ENCODE measurements at places on chromosomes 11 and 22.

GRCh38 chr22:22663861-22664800 lies 19.7 kb downstream of the GGTLC2 start:
- no peak for DNase-seq

GRCh38 chr11:6871278-6871677 lies 5.1 kb upstream of the OR10A4 start:
- no peak for DNase-seq

GRCh38 chr22:42492323-42492690 lies 27.3 kb downstream of the RRP7A start:
- no peak for DNase-seq

- no peak for DNase-seq
These were observed 945.3 kb downstream of the LRRC4C start for GRCh38 chr11:40514124-40514523.

DNA sequence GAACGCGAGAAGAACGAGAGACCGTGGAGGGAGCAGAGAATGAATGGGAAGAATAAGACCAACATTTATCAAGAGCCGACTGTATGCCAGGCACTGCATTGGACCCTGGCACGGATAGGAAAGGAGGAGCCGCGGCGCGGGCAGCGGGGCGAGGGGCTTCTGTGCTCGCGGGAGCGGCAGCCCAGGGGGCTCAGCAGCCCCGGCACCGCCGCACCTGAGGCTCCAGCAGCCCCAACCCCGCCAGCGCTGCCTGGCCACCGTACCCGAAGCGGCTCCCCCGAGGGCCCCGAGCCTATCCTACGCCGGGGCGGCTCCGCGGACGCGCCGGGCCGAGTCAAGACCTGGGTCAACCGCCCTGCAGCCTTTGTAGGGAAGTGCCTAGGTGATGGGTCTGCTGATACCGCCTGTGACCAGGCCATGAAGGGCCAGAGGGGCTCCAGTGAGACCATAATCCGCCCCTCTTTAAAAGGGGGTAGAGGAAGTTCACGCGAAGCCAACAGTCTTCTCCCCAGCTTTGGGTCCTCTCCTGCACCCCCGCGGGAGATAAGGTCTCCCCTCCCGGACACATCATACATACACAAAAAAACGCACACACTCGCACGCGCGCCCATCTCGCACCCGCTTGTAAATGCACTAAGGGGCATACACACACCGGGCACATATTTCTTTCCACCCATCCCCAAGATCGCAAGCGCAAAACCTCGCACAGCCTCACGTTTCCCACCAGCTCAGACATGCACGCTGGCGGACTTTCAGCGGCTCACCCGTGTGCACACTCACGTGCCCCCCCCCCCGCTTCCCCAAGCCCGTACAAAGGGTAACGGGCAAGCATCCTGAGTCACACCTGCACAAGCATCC lies 935 bp upstream of the RTN4RL2 start:
- no peak for DNase-seq

DNA sequence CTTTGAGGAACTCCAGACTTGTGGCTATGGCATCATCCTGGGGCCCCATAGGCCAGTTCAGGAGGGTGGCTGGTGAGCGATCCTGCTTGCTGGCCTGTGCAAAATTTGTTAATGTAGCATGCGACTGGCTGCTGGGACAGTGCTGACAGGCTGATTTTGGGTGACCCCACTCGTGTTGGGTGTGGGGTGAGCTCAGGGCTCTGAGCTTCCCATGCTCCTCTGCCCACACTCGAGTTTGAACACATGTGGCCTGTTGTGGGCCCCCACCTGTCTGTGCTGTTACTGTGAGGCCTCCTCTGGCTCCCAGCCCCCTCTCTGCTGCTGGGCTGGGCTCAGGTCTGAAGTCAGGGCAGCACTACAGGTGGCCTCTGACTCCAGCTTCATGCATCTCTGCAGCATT lies 64.4 kb upstream of the MYEOV start:
- no peak for DNase-seq

- DNase-seq: no peak
These were observed 83.4 kb upstream of the SORL1-AS1 start for GRCh38 chr11:121536126-121536525.

DNA sequence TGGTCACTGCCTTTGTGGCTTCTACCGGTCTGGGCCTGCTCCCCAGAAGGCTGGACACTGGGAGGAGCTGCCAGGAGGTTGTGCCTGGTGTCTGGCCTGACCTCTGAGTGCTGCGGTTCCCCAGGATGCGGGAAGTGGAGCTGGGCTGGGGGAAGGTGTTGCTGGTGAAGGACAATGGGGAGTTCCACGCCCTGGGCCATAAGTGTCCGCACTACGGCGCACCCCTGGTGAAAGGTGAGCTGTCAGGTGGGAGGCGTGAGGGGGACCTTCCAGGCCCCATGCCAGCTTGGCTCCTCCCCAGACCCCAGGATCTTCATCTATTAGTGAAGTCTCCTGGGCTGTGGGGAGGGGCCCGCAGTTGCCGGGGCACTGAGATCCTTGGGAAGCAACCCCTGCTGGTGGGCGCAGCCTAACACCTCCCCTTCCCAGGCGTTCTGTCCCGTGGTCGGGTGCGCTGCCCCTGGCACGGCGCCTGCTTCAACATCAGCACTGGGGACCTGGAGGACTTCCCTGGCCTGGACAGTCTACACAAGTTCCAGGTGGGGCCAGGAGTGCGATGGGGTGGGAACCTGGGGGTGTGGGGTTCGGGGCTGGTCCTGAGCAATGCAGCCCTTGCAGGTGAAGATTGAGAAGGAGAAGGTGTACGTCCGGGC lies 6.7 kb downstream of the AIFM3 start:
- no peak for DNase-seq

- DNase-seq: no peak
These were observed 12.6 kb downstream of the ZNF143 start for GRCh38 chr11:9473408-9473807.

DNA sequence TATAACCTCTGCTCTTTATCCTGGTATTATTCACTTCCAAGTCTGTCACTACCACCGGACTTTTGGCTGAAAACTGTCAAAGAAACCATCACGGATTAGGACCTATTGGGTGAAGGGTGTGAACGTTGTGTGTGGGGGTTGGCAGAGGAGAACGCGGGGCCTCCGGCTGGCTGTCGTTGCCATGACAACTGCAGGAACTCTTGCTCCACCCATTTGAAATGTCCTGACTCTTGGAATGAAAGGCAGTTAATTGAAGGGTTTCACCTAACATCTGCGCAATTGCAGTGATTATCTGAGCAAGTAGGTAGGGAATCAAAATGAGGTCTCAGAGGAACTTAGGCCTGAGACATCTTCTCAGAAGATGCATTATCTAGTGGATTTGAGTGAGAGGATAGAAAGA lies 60.9 kb upstream of the CLMP start:
- DNase-seq: no peak

DNA sequence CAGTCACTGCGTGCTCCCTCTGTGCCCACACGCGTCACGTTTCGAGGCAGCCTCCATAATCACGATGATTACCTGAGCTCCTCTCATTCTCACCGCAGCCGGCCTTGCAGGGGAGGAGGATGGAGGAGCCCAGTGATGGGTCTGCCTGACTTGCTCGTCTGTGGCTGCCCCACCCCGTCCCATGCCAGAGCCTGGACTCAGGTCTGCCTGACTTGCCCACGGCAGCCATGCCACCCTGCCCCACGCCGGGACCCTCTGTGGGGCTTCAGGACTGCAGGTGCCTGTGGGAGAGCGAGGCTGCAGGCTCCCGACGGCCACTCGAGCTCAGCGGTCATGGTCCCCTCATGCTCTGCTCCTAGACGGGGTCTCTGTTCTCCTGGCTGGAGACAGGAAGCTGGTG lies 1025.1 kb downstream of the BRD1 start:
- DNase-seq: no peak

- DNase-seq: no peak
These were observed 190.6 kb downstream of the GUCY1A2 start for GRCh38 chr11:106827687-106828086.

GRCh38 chr11:105878510-105878909 lies 143.5 kb downstream of the MSANTD4 start:
- no peak for DNase-seq

- DNase-seq: no peak
These were observed 5.6 kb downstream of the STARD10 start for GRCh38 chr11:72788241-72788640.

- no peak for DNase-seq
These were observed 188.6 kb downstream of the PGR start for GRCh38 chr11:100941033-100941432.

- DNase-seq: no peak
These were observed 289.4 kb downstream of the TENM4 start for GRCh38 chr11:79151396-79151795.

DNA sequence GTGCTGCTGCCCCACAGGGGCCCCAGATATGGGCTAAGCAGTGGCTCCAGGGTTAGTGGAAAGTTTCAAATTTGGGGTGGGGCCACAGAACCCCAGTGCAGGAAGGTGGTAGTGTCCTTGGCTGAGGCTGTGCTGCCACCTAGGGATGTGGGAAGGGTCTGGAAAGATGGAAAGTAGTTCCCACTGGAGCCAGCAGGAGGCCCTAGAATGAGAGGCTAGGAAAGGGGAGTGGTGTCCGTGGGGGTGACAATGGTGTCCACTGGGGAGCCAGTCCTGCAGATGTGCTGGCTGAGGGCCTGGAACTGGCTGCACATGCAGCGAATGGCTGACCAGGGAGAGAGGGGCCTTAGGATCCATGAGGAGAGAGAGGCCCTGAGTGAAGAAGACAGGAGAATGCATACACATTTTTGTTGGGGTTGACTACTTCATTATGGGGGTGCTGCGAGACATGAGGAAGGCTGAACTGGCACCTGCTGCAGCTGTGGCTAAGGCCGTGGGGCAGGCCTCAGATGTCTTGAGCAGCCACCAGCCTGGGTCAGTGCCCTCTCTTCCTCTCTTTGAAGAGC lies 21.1 kb downstream of the RFPL3 start:
- DNase-seq: peak; percentile 39

GRCh38 chr11:22920939-22921565 lies 60.8 kb upstream of the CCDC179 start:
- DNase-seq: peak; percentile 39

GRCh38 chr11:68080860-68081259 lies 40.3 kb downstream of the CHKA start:
- no peak for DNase-seq

- DNase-seq: no peak
These were observed 12.8 kb downstream of the CPSF7 start for GRCh38 chr11:61416941-61417340.

GRCh38 chr11:109165035-109165434 lies 257.0 kb upstream of the C11orf87 start:
- DNase-seq: no peak

GRCh38 chr11:117792241-117792640 lies 4.8 kb downstream of the DSCAML1 start:
- no peak for DNase-seq

DNA sequence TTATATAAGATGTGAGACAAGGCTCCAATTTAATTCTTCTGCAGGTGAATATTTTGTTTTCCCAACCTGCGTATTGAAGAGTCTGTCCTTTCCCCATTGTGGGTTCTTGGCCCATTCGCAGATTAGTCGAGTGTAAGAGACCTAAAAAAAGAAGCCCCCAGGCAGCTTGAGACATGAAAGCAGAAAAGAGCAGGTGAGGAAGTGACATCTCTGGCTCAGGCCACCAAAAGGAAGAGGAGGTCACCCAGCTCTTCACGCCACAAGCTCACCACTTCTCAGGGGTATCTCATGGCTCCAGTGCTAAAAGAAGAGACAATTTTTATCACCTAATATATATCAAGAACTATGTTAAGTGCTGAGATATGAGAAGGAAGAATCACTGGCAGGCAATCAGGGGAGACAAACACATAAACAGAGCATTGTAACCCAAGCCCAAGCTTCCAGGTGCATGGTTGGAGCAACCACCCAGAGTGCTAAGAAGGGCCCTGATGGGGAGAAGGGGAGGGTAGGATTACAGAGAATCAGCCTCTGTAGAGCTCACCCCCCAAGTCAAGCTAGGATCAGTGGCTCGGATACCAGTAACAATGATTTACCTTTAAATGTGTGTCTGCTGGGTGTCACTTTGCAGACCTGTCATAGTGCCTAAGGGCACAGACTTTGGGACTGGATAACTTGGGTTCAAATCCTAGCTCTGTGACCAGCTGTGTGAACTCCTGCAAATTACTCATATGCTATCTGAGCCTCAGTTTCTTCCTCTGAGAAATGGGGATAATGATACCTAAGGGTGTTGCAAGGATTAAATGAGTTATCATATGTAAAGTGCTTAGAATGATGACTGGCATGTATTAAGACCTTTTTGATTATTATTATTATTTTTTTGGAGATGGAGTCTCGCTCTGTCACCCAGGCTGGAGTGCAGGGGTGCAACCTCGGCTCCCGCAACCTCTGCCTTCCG lies 39.2 kb downstream of the MCHR1 start:
- no peak for DNase-seq

DNA sequence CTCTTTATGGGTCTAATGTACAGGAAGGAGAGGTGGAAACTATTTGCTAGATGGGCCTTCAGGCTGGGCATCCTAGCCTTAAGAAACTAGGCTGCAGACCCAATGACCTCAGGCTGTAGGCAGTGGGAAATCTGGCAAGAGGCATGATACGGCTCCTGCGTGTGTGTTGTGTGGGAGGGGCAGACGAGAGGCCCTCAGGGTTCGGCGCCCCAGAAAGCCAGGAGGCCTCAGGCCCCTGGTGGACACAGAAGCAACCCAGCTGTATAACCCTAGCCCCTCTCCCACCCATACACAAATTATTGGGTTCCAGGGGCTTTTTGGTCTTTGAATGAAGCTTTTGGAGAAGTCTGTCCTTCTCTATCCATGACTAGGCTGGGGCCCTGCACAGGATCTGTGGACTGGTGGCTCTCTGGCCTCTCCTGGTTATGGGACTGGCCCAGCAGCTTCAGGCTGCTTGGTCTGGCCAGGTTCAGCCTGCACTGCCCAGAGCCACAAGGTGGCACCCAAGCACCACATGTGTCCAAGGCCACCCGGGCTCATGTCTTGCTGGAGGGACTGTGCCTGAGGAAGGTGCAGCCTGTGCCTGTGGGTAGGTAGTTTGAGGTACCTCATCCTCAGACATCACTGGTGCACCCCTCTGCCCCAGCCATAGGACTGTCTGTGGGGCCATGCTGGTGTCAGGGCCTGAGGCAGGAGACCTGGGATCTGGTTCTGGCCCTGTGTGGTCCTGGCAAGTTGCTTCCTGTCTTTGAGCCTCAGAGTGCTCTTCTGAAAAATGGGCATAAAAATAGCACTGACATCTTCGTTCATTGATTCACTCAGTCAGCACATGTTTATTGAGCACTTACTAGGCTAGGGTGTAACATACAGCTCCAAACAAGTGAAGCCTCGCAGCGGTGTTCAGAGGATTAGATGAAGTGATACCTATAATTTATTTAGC lies 87.5 kb downstream of the RRM1 start:
- DNase-seq: peak; percentile 30

DNA sequence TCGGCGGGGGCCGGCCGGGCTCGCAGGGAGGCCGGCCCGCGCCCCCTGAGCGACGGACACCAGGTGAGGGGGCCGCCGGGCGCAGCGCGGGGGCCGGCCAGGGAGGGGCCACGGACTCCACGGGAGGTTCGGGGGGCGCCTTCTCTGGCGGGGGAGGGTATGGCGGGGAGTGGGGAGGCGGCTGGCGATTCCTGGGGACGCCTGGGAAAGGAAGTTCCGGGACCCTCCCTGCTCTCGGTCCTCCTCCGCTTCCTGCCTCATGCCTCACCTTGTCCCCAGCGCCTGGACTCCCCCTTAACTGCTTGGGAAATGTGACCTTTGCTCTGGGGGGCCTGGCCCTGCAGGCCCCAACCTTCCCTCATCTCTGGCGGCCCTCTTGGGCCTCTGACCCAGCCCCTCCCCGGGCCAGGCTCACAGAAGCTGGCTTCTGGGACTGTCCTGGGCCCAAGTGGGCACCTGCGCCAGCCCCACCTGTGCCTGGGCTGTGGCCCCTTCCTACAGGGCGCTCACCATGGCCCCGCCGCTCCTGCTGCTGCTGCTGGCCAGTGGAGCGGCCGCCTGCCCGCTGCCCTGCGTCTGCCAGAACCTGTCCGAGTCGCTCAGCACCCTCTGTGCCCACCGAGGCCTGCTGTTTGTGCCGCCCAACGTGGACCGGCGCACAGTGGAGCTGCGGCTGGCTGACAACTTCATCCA lies 516 bp downstream of the LRFN4 start:
- DNase-seq: no peak
